ENCODE measurements at places on chromosomes 13 and 19.

GRCh38 chr13:108342369-108343289 lies 73.1 kb downstream of the TNFSF13B start:
- DNase-seq: no peak

DNA sequence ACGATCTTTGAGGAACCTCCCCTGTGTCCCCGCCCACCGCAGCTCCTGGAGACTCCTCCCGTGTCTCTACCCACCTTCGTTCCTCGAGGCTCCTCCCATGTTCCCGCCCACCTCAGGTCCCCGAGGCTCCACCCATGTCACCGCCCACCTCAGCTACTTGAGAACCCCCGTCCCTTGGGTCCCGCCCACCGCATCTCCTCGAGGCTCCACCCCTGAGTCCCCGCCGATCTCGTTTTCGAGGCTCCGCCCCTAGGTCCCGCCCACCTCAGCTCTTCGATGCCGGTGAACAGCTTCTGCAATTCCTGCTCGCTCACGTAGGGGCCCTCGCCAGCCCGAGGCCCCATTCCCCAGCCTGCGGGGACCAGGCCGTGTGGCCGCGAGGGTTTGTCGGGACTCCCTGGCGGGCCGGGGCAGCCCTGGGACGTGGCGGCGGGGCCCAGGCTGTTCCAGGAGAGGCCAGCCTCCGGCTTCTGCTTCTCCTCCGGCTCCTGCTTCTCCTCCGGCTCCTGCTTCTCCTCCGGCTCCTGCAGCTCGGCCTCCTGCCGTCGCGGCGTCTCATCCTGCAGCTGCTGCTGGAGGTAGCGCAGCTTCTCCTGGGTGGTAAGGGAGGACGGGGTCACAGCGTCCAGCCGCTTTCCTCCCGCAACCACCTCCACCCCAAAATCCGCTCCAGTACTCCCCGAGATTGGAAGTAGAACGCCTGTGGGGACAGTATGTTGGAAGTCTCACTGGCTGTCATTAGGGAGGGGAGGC lies 16.7 kb downstream of the TSKS start:
- DNase-seq: no peak

DNA sequence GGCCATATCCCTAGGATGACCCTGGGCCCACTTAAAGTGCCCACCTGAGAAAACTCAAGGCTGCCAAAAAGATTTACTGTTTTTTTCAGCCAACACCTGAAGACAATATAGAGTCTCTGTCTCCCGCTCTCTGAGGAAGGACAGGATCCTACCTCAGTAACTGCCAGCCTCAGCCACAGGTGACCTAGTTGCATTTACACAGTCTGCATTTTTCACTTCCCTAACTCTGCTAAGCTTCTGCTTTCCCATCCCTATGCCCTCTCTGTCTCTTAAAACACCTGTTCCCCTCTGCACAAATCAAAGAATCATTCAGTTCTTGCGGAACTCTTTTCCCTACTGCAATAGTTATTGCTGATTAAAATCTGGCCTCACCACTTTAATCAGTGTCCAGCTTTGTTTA lies 609.5 kb downstream of the UQCRFS1 start:
- no peak for DNase-seq

DNA sequence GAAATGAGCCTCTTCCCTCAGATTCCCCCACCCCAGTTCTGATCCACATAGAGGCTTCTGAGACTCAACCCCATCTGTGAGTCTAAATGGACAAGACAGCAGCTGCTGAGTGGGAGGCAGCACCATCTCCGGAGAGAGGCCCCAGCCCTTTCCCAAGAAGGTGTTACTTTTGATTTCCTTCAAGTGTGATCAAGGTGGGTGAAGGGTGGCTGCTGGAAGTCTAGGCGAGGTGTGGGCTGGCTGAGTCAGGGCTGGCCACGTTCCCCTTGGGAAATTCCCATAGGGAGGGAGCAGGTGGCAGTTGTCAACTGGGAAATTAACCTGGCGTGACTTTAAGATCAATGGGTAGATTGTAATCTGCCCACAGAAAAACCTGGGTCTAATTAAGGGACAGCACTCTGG lies 148.0 kb downstream of the FOXO1 start:
- DNase-seq: no peak

GRCh38 chr13:32754179-32754578 lies 167.9 kb downstream of the PDS5B start:
- DNase-seq: no peak

DNA sequence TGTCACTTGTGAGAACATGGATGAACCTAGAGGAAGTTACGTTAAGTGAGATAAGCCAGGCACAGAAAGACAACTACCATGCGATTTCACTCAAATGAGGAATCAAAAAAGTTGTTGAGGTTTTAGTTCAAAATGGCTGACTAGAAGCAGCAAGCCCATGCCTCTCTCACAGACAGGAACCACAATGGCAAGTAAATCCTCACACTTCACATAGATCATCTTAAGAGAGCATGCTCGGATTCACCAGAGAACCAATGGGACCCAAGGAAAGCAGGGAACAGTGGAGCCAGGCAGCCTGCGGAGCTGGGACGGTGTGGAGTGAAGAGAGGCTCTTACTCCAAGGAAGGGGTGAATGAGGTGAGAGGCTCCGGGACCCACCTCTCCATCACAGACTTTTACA lies 581.0 kb downstream of the UQCRFS1 start:
- DNase-seq: no peak

DNA sequence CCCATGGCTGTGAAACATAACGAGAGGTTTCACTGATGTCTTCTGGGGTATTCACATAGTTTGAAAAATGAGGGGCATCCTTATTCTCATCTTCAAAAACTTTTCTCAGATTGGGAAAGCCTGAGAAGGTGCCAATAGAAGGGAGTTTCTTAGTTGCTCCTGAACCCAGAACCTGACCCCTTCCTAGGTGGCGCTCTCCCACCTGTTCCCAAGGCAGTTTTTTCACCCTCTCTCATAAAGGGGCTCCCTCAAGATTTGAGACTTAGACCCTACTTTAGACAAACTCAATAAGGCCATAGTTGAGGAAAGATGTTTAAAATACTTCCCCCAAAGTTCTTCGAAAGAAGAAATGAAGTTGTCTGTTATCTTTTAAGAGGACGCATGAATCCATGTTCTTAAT lies 142.2 kb downstream of the FGF9 start:
- DNase-seq: no peak

DNA sequence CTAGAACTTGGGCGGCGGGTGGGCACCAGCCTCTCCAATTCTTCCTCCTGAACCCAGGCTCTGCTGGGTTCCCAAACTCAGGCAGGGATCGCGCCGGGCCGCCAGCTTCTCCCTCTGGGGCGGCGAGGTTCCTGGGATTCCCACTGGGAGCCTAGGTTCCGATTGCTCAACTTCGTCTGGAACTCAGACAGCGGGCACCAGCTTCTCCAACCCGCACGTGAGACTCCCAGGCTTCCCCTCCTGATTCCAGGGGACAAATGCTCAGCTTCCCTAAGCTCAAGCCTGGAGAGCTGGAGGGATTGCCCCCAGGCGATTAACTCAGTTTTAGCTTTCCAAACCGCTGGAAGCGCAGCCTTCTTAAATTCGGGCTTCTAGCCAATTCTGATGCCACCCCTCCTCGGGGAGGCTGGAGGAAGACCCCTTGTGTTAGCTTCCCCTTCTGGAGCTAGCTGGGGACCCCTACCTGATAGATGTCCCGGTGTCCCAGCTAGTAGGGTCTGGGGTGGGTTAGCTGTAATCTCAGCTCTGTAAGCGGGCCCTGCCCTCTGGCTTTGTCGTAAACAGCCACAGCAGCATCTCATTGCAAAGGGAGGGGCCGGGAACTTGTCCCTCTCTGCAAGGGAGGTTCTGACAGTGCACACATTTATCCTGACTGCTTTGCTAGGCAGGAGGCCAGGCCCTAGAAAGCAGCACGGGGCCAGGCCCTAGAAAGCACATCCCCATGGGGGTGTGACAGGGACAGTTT lies 671 bp downstream of the MCOLN1 start:
- DNase-seq: no peak

DNA sequence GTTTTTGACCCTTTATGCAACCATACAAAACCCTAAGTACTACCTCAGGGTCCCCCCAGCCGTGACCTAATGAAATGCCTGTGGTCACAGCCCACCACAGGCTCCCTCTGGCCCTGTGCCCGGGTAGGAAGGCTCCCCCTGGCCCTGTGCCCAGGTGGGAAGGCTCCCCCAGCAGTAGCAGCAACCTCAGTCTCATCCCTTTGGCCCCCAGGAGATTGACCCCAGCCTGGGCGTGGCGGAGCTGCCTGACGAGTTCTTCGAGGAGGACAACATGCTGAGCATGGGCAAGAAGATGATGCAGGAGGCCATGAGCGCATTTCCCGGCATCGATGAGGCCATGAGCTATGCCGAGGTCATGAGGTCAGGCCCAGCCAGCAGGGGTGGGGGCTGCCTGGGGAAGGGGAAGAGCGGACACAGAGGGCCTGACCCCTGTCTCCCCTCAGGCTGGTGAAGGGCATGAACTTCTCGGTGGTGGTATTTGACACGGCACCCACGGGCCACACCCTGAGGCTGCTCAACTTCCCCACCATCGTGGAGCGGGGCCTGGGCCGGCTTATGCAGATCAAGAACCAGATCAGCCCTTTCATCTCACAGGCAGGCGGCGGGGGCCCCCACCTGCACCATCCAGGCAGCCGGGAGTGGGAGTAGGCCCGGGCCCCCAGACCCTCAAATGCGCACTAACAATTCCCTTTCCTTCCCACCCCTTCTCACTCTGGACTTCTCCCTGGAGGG lies 6.3 kb upstream of the BEST2 start:
- DNase-seq: no peak

GRCh38 chr13:31903111-31903815 lies 128.3 kb upstream of the FRY start:
- no peak for DNase-seq

- DNase-seq: no peak
Observed at GRCh38 chr13:66895780-66896179, 334.4 kb downstream of the PCDH9 start.

DNA sequence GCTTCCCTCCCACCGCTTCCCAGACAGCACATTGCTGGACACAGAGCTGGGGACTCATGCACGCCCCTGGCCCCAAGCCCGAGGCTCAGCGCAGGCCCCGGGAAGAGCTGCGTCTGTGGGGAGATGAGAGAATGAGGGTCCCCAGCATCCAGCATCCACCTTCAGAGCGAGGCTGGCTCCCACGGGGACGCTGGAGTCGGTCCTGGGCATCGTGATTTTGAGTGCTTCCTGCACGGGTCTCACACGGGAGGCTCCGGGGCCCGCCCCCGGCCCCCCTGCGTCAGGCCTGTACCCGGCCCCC lies 4.7 kb downstream of the NCLN start:
- no peak for DNase-seq

- no peak for DNase-seq
Observed at GRCh38 chr19:16281743-16282142, 42.9 kb upstream of the KLF2 start.

DNA sequence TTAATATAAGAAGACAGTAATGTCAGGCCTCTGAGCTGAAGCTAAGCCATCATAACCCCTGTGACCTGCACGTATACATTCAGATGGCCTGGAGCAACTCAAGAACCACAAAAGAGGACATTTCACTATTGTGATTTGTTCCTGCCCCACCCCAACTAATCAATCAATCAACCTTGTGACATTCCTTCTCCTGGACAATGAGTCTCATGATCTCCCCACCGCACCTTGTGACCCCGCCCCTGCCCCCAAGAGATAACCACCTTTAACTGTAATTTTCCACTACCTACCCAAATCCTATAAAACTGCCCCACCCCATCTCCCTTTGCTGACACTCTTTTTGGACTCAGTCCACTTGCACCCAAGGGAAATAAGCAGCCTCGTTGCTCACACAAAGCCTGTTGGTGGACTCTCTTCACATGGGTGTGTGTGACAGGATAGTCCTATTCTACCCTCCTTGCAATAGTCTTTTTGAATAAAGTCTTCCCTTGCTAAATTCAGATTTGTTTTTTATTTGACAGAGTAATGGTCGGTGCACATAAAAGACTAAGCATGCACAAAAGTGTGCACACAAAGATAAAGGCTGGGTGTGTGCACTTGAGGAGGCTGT lies 14.0 kb downstream of the CD70 start:
- no peak for DNase-seq

DNA sequence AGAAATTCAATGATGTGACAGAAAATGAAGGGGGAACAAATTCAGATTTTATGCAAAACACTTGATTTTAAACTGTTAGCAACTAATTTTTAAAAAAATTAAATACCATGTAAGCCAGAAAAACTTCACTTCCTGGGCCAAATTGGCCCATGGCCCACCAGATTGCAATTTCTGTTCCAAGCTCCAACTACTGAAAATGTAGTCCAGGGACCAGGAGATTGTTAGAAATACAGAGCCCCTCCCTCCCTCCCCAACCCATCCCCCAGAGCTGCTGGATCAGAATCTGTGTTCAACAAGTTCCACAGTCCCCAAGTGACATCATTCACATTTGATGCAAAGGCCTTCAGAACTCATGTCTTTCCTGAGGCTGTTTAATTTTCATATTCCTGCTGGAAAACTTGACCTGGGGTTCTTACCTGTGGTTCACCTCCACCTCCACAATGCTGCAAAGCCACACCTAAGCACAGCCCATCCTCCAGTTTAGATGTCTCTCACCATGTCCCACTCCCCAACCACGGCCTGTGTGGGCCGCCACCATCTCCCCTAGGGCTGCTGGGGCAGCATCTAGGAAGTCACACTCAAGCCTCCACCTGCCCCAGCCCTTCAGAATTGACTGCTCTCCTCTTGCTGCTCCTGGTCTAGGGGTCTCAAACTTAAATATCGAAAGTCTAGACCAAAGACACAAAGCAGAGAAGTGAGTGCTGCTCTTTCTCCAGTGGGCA lies 482.0 kb downstream of the UQCRFS1 start:
- DNase-seq: no peak

Data from NCI-H1436 treated with DMSO at 0.1 percent for 48 hours (cell line).